ENCODE measurements at places on chromosomes 7 and 10. TPM values are rescaled to one million over a fixed set of nuclear protein-coding genes. Genes with fewer than 3 reads are reported as not detected.

DNA sequence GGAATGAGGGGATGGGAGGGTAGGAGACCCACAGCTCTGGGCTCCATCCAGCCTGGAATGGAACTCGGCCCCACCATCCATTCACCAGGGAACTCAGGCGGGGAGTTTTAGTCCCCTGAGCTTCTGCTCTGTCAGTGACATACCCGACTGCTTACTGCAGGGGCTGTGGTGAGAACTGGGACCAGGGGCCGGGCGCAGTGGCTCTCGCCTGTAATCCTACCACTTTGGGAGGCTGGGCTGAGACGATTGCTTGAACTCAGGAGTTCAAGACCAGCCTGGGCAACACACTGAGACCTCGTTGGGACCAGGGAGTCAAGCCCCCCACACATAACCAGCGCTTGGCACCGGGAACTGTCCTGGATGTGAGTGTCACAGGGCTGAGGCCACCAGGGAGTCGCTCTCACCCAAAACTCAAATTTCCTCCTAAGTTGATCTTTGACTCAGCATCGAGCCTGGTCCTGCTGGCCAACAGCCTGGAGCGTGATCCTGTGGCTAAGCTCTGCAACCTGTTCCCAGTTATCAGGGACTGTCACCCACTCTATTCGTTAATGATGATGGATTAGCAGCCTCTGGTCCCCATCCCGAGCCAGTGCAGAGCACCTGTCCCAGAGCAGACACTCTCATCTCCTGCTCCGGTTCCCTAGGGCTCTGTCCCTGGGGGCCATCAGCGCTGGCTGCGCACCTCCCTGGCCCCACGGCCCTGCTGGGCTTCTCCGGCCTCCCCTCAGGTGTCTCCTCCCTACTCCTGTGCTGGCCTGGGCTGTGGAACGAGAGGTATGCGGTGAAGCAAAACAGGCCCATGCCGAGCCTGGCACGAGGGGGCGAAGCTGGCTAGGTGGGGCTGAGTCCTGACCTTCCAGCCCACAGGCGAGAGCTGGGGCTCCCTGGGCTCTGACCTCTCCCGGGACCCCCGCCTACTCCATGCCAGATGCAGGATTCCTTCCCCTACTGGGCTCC is 902 bp upstream of the CLDN15 start:
- peaks cover 3% of the 10 kb centered on the region for H3K4me1 ChIP-seq
- H3K27me3 ChIP-seq = no peaks in the 10 kb centered on the region
- no peak for DNase-seq
- no peak overlapping the region for H3K27ac ChIP-seq

SPDYE5 gene
- not detected for total RNA-seq

GRCh38 chr7:131581241-131582051 is 25.0 kb upstream of the PODXL start:
- H3K27ac ChIP-seq = no peak overlapping the region
- H3K4me1 ChIP-seq = peaks cover 10% of the 10 kb centered on the region
- H3K4me3 ChIP-seq = no peak overlapping the region
- H3K27me3 ChIP-seq = no peaks in the 10 kb centered on the region

GRCh38 chr10:33137356-33138005 is 179.5 kb upstream of the ITGB1 start:
- no peaks in the 10 kb centered on the region for H3K4me1 ChIP-seq
- no peak for DNase-seq
- no peak overlapping the region for H3K27ac ChIP-seq

DNA sequence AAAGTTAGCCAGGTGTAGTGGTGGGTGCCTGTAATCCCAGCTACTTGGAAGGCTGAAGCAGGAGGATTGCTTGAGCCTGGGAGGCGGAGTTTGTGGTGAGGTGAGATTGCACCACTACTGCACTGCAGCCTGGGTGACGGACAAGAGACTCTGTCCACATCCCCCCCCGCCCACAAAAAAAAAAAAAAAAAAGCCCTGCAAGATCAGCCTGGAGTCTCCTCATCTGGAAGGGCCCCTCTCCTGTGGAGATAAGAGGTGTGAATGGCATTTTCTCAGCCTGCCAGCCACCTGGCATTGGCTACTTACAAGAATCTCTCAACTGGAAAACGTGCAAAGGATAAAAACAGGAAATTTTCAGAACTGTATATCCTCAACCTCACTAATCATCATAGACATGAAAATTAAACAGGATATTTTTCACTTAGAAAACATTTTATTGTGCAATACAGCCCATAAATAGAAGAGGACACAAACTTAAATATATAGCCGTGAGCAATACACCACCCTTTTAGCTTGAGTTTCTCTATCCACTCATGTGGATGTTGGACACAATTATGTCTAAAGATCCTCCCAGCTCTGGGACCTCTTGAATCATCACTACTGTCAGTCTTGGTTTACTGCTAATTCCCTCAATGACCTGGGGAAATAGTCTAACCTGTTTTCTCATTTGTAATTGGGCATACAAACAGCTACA is 11.3 kb upstream of the TSPAN15 start:
- no peak for DNase-seq
- no peak overlapping the region for H3K4me3 ChIP-seq
- H3K27me3 ChIP-seq = no peaks in the 10 kb centered on the region

DNA sequence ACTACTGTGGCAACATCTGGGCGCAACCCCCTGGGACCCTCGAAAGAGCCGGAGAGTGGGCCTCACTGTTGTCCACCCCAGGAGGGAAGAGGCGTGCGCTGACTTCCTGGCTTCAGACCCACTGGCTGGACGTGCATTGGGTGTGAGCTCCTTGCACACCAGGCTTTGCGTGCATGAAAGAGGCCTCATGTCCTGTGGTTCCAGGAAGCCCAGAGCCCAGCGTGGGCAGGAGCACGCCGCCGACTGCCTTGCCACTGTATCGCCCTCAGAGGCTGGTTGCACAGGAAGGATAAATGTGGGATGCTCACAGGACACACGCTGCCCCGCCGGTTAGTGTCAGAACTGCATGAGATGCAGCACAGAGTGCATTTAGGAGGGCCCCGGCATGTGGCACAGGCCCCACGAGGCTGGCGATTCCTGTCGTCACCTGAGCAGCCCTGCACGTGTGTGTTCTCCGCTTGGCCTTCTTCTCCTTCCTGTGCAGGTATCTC is 8.5 kb upstream of the JAKMIP3 start:
- no peaks in the 10 kb centered on the region for H3K36me3 ChIP-seq
- no peaks in the 10 kb centered on the region for H3K27me3 ChIP-seq
- H3K4me3 ChIP-seq = no peak overlapping the region
- no peak overlapping the region for H3K27ac ChIP-seq
- peaks cover 4% of the 10 kb centered on the region for H3K4me1 ChIP-seq
- no peak for DNase-seq

GRCh38 chr10:65708057-65708456 is 1217.8 kb upstream of the LRRTM3 start:
- H3K4me3 ChIP-seq = no peak overlapping the region

C7orf33 gene
- not detected for total RNA-seq

RNF32 gene
- 1.2 TPM for total RNA-seq

DNA sequence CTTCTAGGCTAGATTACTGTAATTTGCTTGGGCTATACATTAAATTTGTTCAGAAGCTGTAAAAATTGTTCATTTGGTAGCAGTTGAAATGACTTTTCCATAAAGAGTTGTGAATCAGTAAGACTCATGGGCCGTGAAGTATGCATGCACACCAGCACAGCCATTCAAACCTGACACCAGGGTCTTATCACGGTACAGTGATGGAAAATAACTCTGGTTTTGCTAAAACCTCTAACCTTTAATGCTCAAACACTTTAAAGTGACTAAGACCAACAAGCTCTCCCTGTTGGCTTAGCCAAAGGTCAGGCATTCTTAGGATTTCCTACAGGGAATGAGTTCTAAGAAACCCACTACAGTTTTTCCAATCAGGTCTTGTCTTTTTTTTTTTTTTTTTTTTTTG is 11.5 kb downstream of the ARL3 start:
- no peaks in the 10 kb centered on the region for H3K27me3 ChIP-seq
- no peak overlapping the region for H3K27ac ChIP-seq
- no peaks in the 10 kb centered on the region for H3K36me3 ChIP-seq
- no peaks in the 10 kb centered on the region for H3K4me1 ChIP-seq
- no peak for DNase-seq

- no peak overlapping the region for H3K27ac ChIP-seq
- H3K27me3 ChIP-seq = 0 out of 2 replicates have a peak, but pooled peaks cover 2% of the 10 kb centered on the region
- no peak for DNase-seq
- no peak overlapping the region for H3K4me3 ChIP-seq
- no peaks in the 10 kb centered on the region for H3K36me3 ChIP-seq
- no peaks in the 10 kb centered on the region for H3K4me1 ChIP-seq
Observed at GRCh38 chr7:28346676-28347363, 65.5 kb upstream of the CREB5 start.

GRCh38 chr10:122341141-122341810 is 33.2 kb upstream of the PLEKHA1 start:
- H3K27me3 ChIP-seq = no peaks in the 10 kb centered on the region
- no peak for DNase-seq
- H3K36me3 ChIP-seq = no peaks in the 10 kb centered on the region
- H3K4me1 ChIP-seq = peaks cover 10% of the 10 kb centered on the region

GRCh38 chr7:116356979-116357378 is 142.6 kb upstream of the CAV2 start:
- no peaks in the 10 kb centered on the region for H3K36me3 ChIP-seq
- H3K4me1 ChIP-seq = no peaks in the 10 kb centered on the region
- no peak overlapping the region for H3K27ac ChIP-seq

ZNF92 gene
- total RNA-seq = 38.0 TPM

Data from H1 (cell line).